Muscle of back (tissue), 13 donors: ENCODE measurements at places on chromosomes 11 and 22.

DNA sequence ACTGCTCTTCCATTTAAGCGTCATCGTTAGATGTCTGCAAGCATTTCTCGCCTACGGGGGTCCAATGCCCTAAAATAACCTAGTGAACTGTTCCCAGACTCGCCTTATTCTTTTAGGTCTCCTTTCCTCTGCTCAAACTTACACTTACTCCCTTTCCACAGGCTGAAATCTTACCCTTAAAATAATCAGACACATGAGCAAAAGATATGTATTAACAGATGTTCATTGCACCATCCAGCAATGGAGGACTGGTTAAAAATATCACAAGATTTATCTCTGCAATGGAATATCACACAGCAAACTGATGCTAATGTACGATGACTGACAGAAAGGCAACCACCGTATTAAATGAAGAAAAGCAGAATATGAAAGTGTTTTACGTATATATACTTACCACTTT lies 1.6 kb upstream of the CSTF3 start:
- no peak for DNase-seq

DNA sequence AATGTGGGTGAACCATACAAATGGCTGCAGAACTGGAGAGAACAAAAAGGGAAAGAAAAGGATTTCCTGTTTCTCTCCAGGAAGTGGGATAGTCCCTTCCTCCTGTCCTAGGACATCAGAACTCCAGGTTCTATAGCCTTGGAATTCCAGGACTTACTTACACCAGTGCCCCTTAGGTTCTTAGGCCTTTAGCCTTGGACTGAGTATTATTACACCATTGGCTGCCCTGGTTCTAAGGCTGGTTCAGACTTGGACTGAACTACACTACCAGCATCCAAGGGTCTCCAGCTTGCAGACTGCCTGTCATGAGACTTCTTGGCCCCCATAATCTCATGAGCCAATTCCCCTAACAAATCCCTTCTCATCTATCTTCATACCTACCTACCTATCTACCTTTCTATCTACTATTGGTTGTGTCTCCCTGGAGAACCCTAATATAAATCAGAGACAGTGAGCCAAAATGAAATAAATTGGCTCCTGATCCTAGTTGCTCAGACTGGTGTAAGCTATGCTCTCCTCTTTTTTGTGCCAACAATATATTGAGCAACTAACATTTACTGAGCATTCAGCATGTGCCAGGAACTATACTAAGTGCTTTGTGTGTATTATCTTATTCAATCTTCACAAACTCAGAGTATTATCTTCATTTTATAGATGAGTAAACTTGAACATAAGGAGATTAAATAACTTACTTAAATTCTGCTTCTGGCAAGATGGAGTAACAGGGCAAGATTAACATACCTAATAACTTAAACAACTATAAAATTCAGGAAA lies 303.7 kb downstream of the TTC28 start:
- no peak for DNase-seq

DNA sequence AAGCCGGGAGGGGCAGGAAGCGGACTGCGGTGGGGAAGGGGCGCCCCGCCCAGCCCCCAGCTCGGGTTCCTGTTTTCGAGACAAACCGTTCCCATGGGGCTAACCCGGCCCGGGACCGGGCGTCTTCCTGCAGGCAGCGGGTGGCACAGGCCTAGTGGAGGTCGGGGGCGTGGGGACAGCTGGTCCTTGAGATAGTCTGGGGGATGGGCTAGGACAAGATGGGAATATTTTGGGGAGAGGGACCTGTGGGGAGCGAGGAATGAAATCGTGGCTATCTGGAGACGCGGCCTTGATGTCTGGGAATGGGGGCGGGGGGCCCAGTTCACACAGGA lies 1.2 kb upstream of the RASGRP2 start:
- DNase-seq: peak; percentile 55

GRCh38 chr22:27134315-27134701 lies 476.9 kb downstream of the MIAT start:
- peak; percentile 56 for DNase-seq

- no peak for DNase-seq
Observed at GRCh38 chr11:65065851-65066250, 7.5 kb upstream of the NAALADL1 start.

DNA sequence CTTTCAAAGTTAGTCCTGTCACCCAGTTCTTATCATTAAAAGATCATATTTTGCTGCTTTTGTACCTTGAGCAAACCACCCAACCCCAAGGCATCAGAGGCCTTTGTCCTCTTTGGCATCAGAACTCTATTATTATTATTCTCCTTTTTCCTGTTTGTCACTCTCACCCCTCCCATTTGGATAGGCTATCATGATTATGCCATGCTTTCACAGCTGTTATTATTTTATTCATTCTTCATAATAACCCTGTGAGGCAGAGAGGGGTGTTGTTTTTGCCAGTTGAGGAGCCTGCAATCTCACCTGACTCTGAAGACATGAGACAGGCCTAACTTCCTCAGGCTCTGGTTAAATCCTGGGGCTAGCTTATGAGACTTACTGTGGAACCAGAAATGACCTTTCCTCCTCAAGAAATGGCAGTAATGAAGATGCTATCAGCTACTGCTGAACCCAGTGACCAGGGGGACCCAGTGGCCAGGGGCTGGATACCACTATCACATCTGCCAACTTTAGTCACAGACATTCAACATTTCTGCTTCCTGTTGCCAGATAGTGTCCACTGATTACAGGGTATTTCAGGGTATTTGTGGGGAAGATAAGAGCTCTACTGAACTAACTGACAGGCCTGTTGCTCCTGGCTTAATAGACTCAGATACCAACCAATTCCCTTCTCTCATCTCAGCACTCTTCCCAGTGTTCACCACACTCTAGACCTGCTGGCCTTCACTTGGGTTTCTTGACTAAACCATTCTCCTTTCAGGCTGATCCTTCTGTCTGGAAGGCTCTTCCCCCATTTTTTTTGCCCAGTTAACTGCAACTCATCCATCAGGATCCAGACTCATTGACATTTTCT lies 11.8 kb upstream of the SWAP70 start:
- no peak for DNase-seq

DNA sequence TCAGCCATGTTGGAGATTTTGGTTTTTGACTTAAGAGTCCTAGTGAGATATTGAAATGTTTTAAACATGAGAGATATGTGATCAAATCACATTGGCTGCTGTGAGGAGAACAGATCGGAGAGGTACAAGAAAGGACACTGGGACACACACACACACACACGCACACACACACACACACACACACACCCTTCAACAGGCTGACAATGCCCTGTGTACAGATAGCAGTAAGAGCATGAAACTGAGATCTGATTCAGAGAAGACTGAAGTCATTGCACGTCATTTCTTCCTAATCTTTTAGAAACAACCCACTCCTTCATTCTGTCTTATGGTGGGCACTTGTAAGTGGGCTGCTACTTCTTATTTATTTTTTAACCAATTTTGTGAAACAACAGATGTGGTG lies 200.5 kb upstream of the E2F8 start:
- no peak for DNase-seq

GRCh38 chr11:27497284-27497866 lies 9.2 kb downstream of the LIN7C start:
- no peak for DNase-seq

- no peak for DNase-seq
Observed at GRCh38 chr11:90438069-90438468, 215.2 kb upstream of the CHORDC1 start.

DNA sequence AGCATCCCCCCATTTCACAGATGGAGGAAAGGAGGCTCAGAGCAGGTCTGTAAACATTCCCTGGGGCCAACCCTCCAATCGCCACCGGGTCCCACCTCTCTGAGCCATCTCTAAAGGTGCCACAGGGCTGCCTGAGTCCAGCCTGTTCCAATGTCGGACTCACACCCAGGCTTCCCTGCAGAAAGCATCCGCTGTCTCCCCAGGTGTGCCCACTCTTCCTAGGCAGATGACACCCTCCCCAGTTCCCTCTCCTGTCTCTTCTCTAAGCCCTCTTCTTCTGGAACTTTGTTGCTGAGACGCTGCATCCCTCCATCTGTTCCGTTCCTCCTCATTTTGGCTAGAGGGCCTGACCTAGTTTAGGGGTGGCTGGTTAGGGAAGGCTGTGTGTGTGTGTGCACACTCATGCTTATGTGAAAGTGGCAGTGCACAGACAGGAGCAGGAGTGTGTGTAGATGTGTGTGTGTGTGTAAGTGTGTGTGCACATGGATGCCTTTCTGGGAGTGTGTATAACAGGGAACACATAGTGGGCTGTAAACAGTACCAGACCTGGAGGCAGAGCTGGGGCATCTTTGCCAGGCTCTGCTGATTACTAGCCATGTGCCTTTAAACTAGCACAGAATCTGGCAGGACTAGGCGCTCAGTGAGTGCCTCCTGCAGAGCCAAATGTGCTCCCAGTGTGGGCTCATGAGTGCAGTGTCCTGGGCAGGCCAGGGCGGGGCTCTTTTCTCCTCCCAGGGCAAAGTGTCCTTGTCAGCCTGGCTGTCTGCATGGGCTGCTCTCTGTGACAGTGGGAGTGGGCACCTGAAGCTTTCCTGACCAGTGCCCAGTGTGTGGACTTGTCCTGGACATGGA lies 77.3 kb upstream of the NECTIN1 start:
- DNase-seq: no peak

GRCh38 chr11:119589001-119589400 lies 140.0 kb downstream of the NECTIN1 start:
- DNase-seq: peak; percentile 52

DNA sequence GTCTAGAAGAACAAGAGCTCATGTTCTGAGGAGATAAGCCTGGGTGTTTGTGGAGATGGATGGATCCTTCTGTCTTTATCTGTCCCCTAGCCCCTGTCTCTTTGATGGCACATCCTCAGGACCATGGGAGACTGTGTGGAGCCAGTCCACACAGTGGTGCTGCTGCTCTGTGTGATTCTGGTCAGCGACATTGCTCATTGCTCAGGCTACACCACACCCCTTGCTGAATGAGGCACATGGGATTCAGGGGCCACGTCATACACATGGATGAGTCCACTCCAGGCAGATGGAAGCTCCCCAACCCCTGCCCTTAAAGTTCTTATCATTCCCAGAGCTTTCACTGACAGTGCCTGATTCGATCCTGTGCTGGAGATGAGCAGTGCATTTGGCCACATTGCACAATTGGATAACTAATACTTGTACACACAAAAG lies 222.2 kb downstream of the NAV2 start:
- DNase-seq: no peak

- DNase-seq: peak; percentile 28
Observed at GRCh38 chr22:48137640-48138039, 1375.2 kb downstream of the TBC1D22A start.

DNA sequence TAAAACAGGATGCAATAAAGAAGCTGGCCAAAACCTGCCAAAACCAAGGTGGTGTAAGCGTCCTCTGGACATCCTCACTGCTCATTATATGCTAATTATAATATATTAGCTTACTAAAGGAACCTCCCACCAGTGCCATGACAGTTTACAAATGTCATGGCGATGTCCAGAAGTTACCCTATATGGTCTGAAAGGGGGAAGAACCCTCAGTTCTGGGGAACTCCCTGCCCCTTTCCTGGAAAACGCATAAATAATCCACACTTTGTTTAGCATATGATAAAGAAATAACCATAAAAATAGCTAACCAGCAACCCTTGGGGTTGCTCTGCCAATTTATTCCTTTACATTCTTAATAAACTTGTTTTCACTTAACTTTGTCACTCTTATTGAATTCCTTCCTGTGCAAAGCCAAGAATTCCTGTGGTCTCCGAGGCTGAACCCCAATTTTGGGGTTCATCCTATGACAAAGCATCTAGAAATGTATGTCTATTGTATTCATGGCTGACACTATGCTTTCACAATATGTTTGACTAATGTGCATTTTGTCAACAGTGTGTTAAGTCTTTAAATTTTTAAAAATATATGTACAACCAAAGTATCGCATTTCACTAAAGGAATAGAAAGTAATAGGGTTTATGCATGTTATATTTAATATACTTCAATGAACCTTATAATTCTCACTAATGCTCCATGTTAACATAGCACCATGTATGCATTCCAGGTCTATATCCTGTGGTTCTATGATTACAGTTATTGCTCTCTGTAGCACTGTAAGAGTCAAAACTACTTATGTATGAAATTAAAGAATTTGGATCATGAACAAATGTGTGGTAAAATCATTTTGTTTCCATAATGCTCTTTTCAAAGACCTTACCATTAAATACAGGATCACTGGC lies 25.1 kb downstream of the LGR4 start:
- DNase-seq: no peak

DNA sequence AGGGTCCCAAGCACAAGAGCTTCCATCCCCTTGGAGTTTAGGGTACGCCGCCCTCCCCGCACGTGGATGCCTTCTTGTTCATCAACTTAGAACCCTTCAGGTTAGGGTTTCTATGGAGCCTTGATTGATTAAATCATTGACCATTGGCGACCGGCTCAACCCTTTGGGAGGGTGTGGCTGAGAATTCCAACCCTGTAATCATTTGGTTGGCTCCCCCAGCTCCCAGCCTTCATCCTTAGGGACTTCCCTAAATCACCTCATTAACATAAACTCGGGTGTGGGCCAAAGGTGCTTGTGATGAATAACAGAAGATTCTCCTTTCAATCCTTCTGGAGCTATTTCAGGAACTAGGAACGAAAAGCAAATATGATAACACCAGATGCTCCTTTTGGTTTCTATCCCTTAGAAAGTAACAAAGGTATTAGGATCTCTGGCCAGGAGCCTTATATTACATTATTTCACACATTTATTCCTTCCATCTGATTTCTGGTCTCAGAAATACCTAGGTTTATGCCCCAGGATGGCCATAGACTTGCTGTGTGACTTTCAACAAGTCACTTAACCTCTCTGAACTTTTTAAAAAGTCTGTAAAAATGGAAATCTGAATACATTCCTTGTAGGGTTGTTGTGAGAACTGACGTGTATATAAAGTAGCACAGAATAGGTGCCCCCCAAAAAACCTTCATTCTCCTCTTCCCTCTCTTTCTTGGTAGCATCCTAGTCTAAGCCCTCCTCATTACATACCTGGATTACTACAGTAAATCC lies 26.8 kb downstream of the MCHR1 start:
- DNase-seq: no peak

DNA sequence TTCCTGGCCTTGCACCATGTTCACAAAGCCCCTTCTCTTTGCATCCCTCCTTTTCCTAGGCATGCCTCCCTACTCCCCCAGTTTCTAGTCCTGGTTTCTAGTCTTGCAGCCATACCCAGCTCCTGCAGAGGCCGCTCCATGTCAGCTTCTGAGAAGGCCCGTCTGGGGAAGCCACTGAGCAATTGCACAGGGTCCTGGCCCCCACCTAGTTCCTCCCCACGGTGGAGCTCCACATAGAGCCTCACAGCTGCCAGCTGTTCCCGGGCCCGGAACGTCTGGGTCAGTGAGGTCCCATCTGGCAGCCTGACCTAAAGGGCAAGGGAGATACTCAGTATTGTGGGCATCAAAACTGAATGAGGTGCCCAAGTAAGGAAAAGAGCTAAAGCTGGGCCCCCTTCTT lies 2.2 kb downstream of the UBXN1 start:
- DNase-seq: no peak
